ENCODE measurements at places on chromosomes 1 and 21.

- DNase-seq = no peak
Measured at GRCh38 chr21:32226444-32226843, 52.4 kb downstream of the MIS18A start.

GRCh38 chr1:173020138-173020750, 30.5 kb downstream of the TNFSF18 start:
- DNase-seq = no peak

DNA sequence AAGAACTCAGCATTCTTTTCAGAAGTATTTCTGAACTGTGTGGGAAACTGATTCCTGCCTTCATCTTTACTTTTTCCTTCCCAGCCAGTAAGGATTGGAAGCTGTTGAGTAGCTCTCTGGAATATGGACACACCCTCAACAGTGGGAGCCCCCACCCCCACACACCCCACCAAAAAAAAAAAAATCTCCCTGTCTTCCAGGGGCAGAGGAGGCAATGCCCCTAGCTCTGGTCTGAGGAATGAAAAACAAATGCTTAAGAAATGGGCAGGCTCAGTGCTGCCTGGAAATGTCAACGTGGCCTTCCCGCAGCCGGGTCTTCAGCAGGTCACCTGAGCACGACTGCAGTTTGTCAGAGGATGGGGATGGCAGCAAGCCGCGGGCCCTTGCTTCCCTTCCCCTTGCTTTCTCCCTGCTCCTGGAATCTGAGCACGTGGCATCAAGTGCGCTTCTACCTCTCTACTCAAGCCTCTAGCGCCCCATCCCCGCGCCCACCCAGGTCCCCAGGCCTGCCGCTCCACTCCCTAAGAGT, 479 bp downstream of the RGS16 start:
- no peak for DNase-seq

DNA sequence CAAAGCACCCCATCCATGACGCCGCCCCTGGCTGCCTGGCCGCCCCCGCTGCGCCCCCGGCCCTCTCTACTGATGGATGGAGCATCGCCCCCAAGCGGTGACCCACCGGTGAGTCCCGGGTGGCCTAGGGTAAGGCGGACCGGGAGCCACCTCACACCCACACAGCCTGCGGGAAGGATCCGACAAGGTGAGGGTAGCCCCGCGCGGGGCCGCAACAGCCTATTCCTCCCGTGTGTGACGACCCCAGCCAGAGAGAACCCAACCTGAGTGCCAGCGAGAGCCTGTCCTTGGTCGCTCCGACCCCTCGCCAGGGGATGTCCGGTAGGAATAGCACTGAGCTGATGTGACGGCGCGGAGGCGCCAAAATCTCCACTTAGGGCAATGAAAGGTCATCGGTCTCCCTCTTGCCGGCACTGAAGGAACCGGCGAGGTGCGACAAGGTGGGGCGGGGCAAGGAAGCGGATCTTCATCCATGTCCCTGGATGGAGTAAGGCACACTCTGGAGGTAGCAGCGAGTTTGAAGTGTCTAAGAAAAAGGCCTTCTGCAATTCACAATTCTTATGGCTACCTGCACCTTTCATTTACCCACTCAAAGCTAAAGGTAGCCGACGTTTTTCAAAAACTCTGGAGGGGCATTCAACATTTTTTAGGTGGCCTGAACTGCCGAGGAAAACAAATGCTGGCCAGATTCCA, 19.7 kb upstream of the CHIA start:
- no peak for DNase-seq

DNA sequence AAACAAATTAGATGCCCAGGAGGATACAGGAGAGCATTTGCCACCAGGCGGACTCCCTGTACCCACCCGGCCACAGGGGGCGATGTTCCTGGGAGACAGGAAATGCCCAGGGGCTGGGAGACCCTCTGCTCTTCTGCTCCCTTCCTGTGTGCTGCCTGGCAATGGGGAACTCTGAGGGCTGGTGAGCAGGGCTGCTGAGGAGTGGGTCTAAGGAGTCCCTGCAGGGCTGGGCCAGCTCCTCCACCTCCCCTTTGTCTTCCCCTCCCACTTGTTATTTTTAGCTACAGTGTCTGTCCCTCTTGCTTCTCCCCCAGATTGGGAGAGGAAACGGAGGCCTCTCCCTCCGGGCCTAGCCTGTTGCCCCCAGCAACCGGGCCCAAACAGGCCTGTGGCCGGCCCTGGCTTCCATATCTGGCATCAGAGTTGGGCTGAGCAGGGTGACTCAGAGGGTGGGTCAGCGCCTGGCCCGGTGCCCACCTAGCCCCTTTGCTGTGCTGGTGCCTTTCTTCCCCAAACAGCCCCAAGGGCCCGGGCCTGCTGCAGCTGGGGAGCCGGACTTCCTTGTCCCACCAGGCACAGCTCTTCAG, 11.6 kb downstream of the LMNA start:
- peak; percentile 95 for DNase-seq

- no peak for DNase-seq
Measured at GRCh38 chr1:80202118-80202517, 1195.6 kb upstream of the ADGRL4 start.

DNA sequence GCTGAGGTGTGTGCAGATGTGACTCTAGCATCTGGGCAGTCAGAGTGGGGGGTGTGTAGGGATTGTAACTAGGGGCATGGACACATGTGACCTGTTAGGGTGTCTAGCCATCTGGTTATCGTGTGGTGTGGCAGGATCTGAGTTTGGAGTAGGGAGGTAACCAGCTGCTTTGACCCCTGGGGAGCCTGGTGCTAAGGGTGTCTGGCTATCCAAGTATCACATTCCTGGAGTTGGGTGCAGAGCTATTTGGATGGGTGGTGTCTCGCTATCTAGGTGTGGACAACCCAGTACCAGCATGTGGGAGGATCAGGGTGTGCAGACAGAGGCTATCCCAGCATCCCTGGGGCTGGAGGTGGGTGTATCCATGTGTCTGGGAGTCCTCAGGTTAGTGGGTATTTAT, 4.7 kb downstream of the PTPRU start:
- no peak for DNase-seq

- DNase-seq = no peak
Measured at GRCh38 chr21:36776981-36777617, 78.2 kb downstream of the SIM2 start.

- DNase-seq = no peak
Measured at GRCh38 chr1:221939607-221940006, 197.7 kb upstream of the DUSP10 start.

DNA sequence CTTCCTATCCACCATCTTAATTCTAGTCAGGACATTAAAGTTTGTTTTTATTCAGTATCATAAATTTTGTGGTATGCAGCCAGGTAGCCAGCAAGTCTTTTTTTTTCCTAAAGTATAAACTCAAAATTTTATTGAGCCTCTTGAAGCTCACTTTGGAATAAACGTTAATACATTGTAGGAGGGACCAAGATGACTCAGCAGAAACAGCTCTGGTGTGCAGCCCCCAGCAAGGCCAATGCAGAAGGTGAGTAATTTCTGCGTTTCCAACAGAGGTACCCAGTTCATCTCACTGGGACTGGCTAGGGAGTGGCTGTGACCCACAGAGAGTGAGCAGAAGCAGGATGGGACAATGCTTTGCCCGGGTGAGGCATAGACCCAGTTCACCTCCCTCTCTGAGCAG, 9.7 kb upstream of the OR2M3 start:
- no peak for DNase-seq

DNA sequence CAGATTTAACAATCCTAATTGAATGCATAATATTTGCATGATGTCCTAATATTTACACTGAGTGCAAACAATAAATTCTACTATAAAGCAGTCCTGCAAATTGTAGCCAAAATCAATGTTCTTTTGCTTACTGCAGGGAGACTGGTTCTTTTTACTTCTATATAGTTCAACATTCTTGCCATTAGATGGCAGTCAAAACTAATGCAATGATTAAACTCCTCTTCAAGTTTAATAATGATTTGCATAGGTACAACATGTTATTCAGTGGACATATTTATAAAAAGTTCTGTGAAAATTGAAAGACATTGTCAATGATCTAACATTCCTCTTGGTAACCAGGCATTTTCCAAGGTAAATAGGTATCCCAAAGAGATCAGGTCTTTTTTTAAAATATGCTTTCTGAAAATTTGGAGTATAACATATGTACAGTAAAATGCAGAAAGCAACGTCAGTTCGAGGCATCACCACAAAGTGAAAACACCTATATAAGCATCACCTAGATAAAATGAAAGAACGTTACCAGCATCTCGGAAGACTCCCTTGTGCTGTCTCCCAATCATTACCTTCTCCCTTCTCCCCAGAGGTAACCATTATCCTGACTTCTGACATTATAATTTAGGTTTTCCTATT, 9.8 kb upstream of the FNBP1L start:
- peak; percentile 42 for DNase-seq

GRCh38 chr1:8121261-8122159, 95.4 kb upstream of the ERRFI1 start:
- no peak for DNase-seq

DNA sequence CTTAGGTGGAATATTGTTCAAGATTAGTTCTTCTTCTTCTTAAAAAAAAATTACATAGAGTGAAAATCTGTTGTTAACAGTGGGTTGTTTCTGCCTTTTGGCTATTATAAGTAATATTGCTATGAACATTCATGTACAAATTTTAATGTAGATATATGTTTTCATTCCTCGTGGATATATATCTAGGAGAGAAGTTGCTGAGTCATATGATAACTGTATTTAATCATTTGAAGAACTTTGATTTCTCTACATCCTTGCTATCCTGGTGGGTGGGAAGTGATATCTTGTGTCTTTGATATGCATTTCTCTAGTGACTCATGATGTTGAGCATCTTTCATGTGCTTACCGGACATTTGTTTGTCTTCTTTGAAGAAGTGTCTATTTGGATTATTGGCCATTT, 29.9 kb downstream of the MAST2 start:
- DNase-seq = no peak

GRCh38 chr1:47936916-47937551, 60.2 kb downstream of the TRABD2B start:
- no peak for DNase-seq

- DNase-seq = no peak
Measured at GRCh38 chr1:87968197-87968955, 639.7 kb downstream of the LMO4 start.

DNA sequence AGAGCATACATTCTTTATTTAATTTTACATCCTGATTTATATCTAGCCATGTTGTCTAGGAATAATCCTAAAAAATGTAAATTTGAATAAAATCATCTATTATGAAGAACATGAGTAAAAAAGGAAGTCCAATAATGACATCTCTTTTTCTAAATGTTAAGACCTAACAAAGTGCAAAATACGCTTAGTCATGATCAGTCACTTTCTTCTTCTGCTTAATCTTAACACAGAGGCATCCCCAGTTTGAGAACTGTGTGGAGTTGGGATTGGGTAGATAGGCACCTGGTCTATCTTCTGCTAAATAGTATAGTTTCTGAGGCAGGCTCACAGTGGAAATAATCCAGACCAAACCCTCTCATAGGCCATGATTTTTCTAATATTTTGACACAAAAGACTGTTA, 311.7 kb upstream of the LRRC7 start:
- no peak for DNase-seq

DNA sequence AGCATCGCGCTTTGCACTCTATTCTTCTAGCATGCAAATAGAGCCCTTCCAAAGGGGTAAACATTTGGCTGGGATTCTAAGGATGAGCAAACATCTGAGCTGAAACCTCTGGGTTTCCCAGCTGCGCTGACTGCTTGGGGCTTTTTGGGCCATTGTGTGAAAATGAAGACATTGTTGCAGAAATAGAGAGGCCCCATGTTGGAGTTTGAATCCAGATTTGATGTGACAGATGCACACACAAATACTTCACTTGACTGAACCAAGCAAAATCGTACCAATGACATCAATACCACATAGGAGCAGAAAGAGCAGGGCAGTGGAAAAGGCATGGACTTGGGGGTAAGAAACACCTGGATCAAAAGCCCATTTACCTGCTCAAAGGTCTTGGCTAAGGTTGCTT, 144.6 kb upstream of the HMGB4 start:
- no peak for DNase-seq

DNA sequence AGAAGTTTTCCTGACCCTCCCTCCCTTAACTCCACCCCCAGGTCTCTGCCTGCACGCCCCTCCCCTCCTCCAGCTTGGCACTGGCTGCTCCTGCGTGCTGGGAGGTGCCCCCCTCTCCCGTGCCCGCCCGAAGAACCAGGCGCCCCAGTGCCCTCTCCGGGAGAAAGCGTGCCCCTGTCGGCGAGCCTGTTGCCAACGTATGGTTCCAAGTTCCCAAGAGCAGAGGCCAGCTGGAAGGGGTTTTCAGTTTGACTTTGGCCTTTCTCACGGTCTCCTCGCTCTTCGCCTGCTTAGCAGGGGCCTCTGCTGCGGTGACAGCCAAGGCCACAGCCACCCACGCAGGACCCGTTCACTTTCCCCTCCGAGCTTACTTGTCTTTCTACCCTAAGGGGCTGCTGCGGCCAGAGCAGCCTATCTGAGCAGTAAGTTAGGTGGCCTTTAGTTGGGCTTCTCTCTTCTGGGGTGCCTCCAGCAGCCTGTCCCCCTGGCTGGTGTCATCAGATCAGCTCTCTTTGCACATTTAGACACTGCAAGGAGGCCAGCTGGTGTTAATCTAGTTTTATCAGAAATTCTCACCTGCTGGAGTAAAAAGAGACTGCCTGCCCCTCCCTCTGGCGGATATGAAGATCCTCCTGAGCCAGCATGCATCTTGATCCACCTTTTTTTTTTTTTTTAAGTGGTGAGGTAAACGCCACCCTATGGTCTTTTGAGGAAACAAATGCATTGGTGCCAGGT, 1.5 kb downstream of the STUM start:
- DNase-seq = no peak

GRCh38 chr21:35190201-35190701, 141.1 kb upstream of the RUNX1 start:
- peak; percentile 17 for DNase-seq

Data from fibroblast of gingiva (primary cell).